ENCODE measurements at places on chromosomes 1 and 21. TPM values are rescaled to one million over a fixed set of nuclear protein-coding genes. Genes with fewer than 3 reads are reported as not detected.

DNA sequence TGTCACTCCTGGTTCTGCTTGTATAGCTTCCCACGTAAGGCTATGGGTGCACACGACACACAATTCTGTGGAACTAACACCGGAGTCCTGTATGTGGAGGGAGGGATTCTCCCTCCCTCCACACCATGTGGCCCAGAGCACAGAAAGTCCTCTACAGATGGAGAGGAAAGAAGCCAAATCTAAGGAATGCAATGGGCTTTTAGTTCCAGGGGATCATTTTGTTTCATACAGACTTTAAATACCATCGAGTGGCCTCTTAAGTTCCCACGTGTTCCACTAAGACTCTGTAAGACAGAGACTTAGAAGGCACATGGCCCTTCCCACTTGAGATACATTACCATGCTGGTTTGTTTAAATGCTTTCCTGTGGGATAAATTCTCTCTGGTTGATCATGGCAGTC lies 156.0 kb downstream of the TGFB2 start:
- no peaks in the 10 kb centered on the region for H3K36me3 ChIP-seq
- H3K27ac ChIP-seq, result no peak overlapping the region
- H3K4me3 ChIP-seq, result no peak overlapping the region
- no peak for DNase-seq
- H3K27me3 ChIP-seq, result no peaks in the 10 kb centered on the region

DNA sequence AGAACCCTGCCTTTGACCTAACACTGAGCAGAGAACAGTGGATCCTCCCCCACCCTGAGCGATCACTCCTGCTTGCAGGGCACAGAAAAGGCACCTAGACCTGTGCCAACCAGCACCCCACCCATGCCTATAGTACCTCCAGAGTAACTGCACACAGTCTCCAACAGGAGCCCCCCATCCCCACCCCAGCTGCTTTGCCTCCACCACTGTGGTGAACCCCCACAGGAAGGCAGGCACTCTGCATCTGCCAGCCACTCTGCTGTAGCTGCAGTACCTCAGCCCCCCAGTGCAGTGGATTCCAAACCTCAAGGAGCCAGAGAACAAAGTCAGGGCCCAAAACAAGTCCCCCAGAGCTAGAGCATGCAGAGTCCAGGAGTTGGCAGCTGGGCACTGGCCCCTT lies 10.7 kb downstream of the SPATC1L start:
- no peaks in the 10 kb centered on the region for H3K4me1 ChIP-seq
- no peak for DNase-seq
- no peaks in the 10 kb centered on the region for H3K36me3 ChIP-seq
- no peak overlapping the region for H3K4me3 ChIP-seq

- no peak overlapping the region for H3K27ac ChIP-seq
- no peaks in the 10 kb centered on the region for H3K27me3 ChIP-seq
- no peaks in the 10 kb centered on the region for H3K4me1 ChIP-seq
- no peak overlapping the region for H3K4me3 ChIP-seq
- H3K36me3 ChIP-seq, result no peaks in the 10 kb centered on the region
- DNase-seq, result no peak
Measured at GRCh38 chr1:185534801-185535200, 199.4 kb upstream of the HMCN1 start.

GRCh38 chr1:160781186-160781766 lies 14.7 kb upstream of the LY9 start:
- peak overlapping the region; percentile 81 for H3K27ac ChIP-seq
- no peaks in the 10 kb centered on the region for H3K36me3 ChIP-seq
- no peaks in the 10 kb centered on the region for H3K27me3 ChIP-seq
- peaks cover 29% of the 10 kb centered on the region for H3K4me1 ChIP-seq

DNA sequence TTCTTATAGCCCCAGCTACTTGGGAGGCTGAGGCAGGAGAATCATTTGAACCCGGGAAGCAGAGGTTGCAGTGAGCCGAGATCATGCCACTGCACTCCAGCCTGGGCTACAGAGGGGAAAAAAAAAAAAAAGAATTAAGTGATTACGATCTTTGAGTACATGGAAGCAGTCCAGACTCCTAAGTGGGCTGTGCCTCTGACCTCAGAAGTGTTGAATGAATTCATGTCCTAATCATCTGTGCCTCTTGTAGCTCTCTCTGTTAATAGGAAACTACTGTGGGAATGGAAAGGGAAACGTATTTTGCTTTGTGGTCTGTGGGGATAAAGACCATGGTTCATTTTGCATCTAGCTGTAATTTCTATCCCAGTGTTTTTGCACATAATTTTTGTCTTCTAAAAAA lies 8.4 kb upstream of the IVNS1ABP start:
- H3K4me3 ChIP-seq, result no peak overlapping the region
- H3K27ac ChIP-seq, result no peak overlapping the region
- DNase-seq, result no peak
- H3K36me3 ChIP-seq, result no peaks in the 10 kb centered on the region
- H3K27me3 ChIP-seq, result no peaks in the 10 kb centered on the region

DNA sequence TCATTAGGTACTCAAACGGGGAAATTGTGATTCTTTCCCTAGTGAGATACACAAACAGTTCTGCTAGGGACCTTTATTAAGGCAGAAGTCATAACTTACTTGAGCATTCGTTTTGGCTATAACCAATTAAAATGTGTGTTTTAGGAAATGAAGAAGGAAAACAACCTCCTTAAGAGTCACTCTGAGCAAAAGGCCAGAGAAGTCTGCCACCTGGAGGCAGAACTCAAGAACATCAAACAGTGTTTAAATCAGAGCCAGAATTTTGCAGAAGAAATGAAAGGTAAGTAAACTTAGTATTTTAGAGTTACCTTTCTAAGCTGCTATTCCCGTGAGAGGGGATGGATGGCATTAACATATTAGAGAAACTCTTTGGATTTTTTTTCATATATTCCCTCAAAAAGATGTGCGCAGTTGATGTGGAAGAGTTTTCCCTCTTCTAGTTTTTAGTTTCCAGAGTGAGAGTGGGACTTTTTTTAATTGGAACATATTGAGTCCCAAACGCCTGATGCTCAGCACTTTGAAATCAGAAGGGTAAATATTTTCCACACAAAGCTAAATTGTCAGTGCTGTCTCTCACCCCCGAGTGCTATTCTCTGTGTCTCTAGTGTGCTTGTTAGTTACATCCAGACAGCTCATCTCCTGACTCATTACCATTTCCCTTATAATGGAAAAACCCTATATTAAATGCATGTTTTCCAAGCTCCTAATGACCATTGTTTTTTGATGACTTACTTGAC lies 34.9 kb downstream of the CENPF start:
- H3K4me3 ChIP-seq, result no peak overlapping the region
- no peaks in the 10 kb centered on the region for H3K4me1 ChIP-seq
- H3K27ac ChIP-seq, result no peak overlapping the region
- peaks cover 39% of the 10 kb centered on the region for H3K36me3 ChIP-seq

- no peak overlapping the region for H3K27ac ChIP-seq
- DNase-seq, result no peak
- H3K4me1 ChIP-seq, result peaks cover 17% of the 10 kb centered on the region
Measured at GRCh38 chr1:97904534-97904933, 16.3 kb downstream of the DPYD start.

- H3K4me3 ChIP-seq, result no peak overlapping the region
- DNase-seq, result no peak
- H3K27ac ChIP-seq, result no peak overlapping the region
- H3K36me3 ChIP-seq, result peaks cover 28% of the 10 kb centered on the region
- H3K4me1 ChIP-seq, result no peaks in the 10 kb centered on the region
Measured at GRCh38 chr1:151411884-151412283, 12.5 kb downstream of the PSMB4 start.

DNA sequence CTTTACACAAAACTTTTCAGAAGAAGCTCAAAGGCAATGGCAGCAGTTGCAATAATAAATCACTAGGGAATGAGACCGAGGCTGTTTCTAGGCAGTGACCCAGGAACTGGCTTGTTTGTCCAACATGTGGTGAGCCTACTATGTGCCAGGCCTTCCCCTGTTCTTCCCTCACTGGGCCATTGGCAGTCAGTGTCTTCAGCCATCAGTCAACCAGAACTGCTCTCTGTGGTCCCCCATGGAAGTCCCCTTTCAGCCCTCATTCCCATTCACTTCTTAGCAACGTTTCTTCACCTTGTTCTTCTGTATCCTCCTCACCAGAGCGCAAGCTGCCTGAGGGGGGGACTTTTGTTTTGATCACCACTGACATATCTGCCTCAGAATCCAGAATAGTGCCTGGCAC lies 274.1 kb downstream of the RRAGC start:
- H3K27me3 ChIP-seq, result peaks cover 40% of the 10 kb centered on the region
- H3K4me3 ChIP-seq, result no peak overlapping the region
- no peaks in the 10 kb centered on the region for H3K4me1 ChIP-seq
- no peak for DNase-seq
- no peaks in the 10 kb centered on the region for H3K36me3 ChIP-seq

GRCh38 chr1:82879701-82880305 lies 1079.1 kb downstream of the ADGRL2 start:
- H3K4me3 ChIP-seq, result no peak overlapping the region
- H3K4me1 ChIP-seq, result no peaks in the 10 kb centered on the region
- no peaks in the 10 kb centered on the region for H3K36me3 ChIP-seq
- no peak for DNase-seq
- no peak overlapping the region for H3K27ac ChIP-seq
- no peaks in the 10 kb centered on the region for H3K27me3 ChIP-seq

DNA sequence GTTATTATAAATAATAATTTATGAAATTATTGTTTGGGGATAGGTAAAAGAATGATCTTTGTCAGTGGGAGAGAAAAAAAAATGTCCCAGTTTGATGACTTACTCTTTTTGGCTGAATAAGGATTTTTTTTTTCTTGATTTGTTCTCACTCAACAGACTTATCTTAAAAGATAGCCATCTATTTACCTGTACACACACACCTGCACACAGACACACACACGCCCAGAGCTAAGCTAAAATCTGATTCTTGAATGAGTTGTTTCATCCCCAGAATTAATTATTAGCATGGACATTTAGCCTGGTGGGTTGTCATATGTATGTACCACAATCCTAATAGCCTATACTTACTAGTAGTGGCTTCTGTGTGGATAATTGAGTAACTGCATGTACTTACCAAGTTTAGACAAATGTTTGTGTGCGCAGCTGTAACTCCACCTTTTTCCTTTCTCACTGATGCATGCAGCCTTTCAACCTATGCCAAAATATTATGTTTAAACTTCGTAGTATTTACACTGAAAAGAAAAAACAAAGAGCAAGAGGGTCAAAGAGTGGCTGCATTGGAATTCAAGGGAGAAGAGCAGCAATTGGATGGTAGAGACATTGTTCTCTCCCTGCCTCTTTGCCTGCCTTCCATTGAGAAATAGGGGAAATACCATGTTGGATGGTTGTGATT lies 174.3 kb downstream of the ADGRL2 start:
- no peaks in the 10 kb centered on the region for H3K4me1 ChIP-seq
- H3K4me3 ChIP-seq, result no peak overlapping the region
- no peak overlapping the region for H3K27ac ChIP-seq

DNA sequence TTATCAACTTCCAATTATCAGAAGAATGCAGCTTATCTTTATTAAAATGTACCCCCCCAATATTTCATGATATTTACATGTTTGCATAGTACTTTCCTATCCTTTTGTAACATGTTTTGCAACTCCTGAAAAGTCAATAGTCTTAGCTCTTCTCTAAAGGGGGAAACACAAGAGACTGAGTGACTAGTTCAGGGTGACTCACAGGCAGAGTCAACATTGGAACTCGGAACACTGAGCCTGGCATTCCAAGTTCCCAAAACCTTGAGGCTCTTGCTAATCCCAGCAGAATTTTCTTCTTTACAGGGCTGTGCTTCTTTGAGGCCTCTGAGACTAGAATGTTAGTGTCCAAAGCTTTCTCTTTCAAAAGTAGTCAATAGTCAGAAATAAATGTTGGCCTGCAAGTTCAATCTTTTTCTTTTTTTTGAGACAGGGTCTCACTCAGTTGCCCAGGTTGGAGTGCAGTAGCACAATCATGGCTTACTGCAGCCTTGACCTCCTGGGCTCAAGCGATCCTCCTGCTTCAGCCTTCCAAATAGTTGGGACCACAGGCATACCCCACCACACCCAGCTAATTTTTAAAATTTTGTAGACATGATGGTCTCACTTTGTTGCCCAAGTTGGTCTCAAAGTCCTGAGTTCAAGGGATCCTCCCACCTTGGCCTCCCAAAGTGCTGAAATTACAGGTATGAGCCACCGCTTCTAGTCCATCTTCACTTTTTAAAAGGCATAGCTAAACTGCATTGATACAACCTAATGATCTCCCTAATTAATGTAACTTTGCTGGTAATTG lies 37.5 kb downstream of the ZNF281 start:
- H3K4me1 ChIP-seq, result peaks cover 63% of the 10 kb centered on the region
- H3K27ac ChIP-seq, result peak overlapping the region; percentile 75
- H3K36me3 ChIP-seq, result no peaks in the 10 kb centered on the region
- H3K4me3 ChIP-seq, result no peak overlapping the region

- H3K36me3 ChIP-seq, result no peaks in the 10 kb centered on the region
Measured at GRCh38 chr1:52558941-52559340, 6.0 kb upstream of the TUT4 start.

DNA sequence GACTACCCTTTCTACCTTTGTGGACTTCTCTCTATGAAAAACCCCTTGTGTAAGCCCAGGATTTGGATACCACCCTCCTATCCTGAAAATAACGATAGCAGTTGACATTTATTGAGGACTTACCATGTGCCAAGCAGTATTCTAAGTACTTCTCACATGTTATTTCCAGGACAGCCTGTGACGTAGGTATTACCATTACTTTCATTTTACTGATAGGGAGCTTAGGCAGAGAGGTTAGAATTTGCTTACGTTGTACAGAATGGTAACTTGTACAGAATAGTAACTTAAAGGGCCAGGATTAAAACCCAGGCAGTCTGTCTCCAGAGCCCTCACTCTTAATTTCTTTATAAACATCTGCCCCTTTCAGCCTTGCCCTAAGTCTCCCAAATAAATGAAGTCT lies 138.3 kb downstream of the NTMT2 start:
- no peak overlapping the region for H3K4me3 ChIP-seq
- no peaks in the 10 kb centered on the region for H3K4me1 ChIP-seq
- DNase-seq, result no peak
- H3K27ac ChIP-seq, result no peak overlapping the region

DNA sequence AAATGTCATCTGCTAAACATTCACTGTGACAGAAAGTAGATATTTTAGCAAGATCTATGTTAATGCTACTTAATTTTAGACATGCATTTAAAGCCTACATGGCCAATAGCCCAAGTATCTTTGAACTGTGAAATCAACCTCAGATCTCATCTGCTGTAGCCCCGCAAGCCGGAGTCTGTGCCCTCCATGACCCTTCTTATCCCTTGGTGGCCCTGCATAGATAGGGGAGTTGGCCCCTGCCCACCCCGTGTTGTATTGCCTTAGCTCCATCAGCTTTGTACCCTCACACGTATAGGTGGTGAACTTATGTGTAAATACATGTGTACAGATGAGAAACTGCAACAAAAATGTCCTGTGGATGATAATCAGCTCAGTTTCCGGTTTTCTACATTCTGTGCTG lies 18.5 kb downstream of the ATP5PO start:
- H3K4me1 ChIP-seq, result 0 out of 2 replicates have a peak, but pooled peaks cover 7% of the 10 kb centered on the region
- no peak overlapping the region for H3K27ac ChIP-seq
- H3K36me3 ChIP-seq, result no peaks in the 10 kb centered on the region
- H3K27me3 ChIP-seq, result no peaks in the 10 kb centered on the region
- DNase-seq, result no peak
- no peak overlapping the region for H3K4me3 ChIP-seq

The RUNX3 gene
- total RNA-seq, result not detected

The CCDC30 gene
- total RNA-seq, result 10.2 TPM

The ADCY10 gene
- total RNA-seq, result 0.28 TPM

The KIF14 gene
- 30.0 TPM for total RNA-seq

The NKAIN1 gene
- not detected for total RNA-seq

The RBM11 gene
- 2.4 TPM for total RNA-seq

The BCAN gene
- total RNA-seq, result not detected

The CNTN2 gene
- total RNA-seq, result not detected

The CYP4A11 gene
- not detected for total RNA-seq

Data from PC-9 (cell line).